ENCODE measurements at places on chromosomes 12 and 14.

DNA sequence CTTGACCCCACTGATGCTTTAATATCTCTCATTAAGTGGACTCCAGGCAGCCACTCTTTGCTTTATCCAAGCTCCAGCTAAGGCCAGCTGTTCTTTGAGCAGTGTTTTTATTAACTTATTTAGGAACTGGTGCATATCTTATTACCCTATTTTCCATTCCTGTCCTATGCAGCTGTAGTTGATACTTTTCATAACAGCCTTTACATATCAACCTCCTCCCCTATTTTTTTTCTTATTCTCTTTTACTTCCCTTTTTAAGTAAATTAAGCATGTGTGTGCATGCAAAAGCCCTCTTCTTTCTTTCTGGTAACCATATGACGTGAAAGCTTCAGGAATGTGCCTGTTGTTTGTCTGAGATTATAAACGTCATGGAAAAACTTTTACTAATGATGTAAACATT lies 121.2 kb downstream of the PTPRQ start:
- peak; percentile 71 for DNase-seq

GRCh38 chr14:104319491-104320241 lies 181.3 kb downstream of the KIF26A start:
- no peak for DNase-seq

- no peak for DNase-seq
These were observed 138.5 kb downstream of the FUT8 start for GRCh38 chr14:65550779-65551643.

DNA sequence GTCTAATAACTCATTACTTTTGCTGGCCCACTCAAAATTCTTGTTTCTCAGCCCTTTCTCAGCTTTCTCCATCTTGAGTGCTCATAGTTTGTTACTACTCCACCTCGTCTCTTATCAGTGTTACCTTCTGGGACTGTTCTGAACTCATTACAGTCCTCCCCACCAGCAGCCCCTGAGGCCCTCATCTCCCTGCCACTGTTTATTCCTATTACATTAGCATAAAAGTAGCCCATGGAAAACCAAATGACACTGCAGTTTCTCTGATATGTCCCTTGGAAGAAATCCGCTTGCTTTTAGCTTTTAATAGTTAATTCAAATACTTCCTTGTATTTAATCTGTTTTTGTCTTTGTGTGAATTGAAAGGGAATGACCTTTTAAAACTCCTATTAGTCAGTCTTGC lies 7.6 kb downstream of the AKAP6 start:
- DNase-seq = no peak

- no peak for DNase-seq
These were observed 144.3 kb downstream of the MED13L start for GRCh38 chr12:116133149-116133548.

DNA sequence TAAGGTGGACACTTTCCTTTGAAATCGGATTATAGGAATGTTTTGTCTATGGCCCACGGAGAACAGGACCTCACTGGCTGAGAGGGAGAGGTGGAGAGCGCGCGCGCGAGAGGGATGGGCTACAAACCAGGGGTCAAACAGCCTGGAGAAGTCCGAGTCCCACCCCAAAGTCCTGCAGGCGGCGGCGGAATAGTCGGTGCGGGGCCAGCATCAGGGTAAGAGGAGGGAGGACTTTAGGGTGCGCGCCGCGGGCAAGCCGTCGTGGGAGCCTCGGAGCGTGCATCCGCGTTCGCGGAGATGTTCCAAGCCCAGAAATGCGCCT lies 3.3 kb upstream of the HOXC8 start:
- DNase-seq = no peak

GRCh38 chr14:102120888-102121287 lies 18.8 kb upstream of the WDR20 start:
- no peak for DNase-seq

GRCh38 chr12:124786061-124786964 lies 77.4 kb downstream of the SCARB1 start:
- no peak for DNase-seq

DNA sequence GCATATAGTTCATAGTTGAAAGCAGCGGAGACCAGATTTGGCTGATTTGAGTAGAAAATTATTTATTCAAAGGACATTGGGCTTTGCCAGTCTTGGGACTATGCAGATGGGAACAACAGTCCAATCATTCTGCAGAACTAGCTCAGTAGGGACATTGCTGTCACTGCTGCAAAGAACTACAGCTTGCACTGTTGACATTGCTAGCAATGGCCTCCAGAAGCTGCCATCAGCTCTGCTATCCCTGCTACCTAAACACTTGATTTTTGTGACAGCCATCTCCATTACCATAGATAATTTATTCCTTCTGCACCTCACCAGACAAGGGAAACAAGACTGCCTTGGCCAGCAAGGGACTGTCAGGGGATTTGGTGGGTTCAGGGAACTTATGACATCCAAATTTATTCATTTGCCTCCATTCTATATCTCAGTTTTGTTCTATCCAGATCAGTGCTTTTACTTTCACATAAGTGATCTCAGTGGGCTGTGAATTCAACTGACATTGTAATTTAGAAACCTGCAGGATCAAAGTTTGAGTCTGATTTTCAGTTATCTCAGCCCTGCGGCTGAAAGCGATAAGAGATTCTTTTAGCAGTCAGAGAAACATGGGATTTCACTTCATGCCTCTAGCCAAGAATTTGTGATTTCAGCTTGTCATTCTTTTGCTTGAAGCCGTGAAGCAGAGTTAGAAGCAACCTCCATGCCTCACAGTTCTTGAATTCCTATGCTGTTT lies 136.7 kb upstream of the FBXO33 start:
- DNase-seq = no peak

DNA sequence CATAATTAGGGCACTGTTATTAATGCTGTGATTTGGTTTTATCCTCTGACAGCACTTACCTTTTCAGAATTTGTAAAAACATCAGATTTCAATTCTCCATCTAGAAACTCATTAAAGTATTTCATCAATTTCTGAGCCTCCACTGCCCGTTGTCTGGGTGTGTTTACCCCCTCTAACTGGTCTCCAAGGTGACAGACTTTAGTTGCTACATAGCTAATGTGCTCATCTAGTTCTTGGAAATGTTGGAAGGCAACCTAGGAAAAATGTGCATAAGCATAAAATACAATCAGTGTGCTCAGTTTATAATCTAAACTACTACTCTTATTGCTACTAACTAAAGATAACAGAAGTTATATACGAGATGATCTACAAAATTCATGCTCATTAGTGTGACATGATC lies 24.6 kb downstream of the EXOC5 start:
- no peak for DNase-seq

GRCh38 chr12:6167327-6168280 lies 32.6 kb upstream of the CD9 start:
- no peak for DNase-seq

DNA sequence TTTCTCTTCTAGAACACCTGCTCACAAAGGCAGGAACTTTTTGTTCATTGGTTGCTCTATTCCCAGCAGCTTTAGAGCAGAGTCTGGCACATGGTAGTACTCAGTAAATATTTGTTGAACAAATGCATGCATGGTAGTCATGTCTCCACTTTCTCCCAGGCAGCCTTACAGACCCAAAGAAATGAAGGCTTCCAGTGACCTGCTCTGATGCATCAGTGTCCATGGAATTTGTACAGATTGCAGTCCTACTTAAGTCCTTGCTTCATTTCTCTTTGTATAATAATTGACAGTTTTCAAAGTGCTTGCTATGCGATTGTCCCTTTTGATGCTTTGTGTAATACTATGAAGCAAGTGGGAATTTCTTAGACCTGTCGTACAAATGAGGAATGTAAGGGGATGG lies 119.6 kb downstream of the DERA start:
- no peak for DNase-seq

GRCh38 chr12:100020370-100020769 lies 35.6 kb upstream of the ANKS1B start:
- DNase-seq = peak; percentile 66

- DNase-seq = peak; percentile 12
These were observed 240.6 kb downstream of the SLC25A21 start for GRCh38 chr14:36931791-36932190.

- DNase-seq = no peak
These were observed 105.1 kb downstream of the KTN1 start for GRCh38 chr14:55684956-55685584.

- DNase-seq = no peak
These were observed 55.7 kb upstream of the OVCH1 start for GRCh38 chr12:29552994-29553748.

GRCh38 chr14:56394826-56395530 lies 184.6 kb upstream of the TMEM260 start:
- DNase-seq = no peak

DNA sequence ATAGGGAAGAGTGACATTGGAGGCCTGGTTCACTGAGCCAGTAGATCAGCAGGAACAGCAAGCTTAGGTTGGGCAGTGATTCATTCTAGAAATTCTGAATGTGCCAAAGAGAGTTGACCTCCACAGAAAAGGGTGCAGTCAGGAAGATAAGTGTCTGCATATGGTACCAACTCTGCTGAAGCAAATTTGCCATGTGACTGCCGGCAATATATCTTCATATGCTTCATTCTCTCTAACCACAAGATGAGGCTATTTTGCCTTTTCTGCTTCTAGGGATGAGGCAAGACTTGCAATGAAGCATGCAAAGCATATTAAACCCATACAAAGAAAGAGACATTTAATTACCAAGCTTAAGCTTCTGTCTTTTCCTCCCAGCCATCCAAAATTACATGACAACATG lies 13.6 kb downstream of the CCDC198 start:
- DNase-seq = no peak

DNA sequence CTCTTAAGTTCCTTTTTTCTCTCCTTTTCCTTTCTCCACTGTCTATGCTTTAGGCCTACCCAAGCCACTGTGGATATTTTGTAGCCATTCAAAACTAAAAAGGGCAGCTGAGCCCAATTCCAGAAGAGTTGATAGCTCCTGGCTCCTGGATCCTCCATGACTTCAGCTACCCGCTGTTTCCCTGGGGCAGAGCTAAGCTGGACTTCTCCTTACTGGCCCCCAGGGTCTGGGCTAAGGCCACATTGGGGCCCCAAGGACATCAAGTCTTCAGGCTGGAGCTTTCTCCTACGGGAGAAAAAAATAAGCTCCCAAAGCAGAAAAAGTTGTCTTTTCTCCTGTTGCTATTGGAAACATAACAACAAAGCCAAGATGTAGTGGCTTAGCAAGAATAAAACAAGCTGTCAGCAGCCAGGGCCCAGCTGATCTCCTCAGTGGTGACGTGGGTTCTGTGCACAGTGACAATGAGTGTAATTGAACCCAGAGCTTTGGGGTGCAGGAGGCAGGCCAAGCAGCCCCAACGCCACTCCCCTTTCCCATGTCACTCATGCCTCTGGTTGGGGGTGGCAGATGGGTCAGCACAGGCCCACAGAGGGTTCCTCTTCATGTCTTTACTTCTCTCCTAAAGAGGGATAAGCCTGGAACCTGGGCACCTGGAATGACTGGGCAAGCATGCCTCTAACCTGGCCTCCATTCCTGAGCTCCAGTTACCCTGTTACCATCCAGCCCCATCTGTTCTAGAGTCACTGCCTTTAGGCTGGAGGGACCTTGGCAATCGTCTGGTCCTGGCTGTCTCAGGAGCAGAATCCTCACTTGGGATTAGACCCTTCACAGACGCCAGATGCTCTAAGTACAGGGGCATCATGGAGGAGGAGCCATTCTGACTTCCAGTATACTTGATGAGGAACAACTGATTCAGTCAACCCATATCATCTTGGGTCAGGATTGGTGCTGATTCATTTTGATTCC lies 171.2 kb downstream of the ZFP36L1 start:
- peak; percentile 99 for DNase-seq

DNA sequence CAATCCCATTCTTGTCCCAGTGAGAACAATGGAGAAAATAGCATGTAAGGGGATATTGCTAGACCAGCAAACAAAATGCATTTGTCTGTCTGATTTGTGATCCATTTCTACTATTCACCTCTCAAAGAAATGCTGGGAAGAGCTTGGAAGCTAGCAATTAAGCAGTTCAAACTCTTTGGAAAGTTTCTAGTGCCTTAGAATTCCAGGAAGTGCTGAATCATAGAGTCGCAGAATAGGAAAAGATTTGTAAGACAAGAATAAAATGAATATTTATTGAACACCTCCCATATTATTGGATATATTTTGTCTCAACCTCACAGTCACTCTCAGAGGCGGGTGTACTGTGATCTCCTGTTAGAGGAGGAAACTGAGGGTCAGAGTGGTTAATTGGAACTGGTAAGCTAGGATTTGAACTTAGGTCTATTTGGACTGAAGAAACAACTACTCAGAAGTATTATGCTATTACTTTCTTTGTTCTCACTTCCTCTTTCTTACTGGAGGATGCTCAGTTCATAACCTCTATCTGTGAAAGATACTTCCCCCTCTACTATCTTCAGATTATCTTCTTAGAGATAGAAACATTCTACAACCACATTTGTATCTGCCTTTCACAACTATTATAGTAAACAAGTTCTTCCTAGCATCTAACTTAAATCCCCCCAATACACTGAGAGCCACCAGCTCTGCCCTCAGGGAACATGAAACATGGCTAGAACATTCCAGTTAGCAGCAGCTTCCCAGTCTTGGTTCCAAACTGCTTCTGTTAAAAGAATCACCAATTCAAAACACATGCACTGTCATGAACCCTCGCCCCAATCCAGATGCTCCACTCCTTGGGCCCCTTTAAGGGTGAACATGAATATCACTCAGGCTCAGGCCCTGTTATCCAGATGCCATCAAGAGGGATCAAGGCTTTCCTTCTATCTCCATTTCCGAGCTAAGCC lies 64.2 kb downstream of the DRAM1 start:
- DNase-seq = no peak

DNA sequence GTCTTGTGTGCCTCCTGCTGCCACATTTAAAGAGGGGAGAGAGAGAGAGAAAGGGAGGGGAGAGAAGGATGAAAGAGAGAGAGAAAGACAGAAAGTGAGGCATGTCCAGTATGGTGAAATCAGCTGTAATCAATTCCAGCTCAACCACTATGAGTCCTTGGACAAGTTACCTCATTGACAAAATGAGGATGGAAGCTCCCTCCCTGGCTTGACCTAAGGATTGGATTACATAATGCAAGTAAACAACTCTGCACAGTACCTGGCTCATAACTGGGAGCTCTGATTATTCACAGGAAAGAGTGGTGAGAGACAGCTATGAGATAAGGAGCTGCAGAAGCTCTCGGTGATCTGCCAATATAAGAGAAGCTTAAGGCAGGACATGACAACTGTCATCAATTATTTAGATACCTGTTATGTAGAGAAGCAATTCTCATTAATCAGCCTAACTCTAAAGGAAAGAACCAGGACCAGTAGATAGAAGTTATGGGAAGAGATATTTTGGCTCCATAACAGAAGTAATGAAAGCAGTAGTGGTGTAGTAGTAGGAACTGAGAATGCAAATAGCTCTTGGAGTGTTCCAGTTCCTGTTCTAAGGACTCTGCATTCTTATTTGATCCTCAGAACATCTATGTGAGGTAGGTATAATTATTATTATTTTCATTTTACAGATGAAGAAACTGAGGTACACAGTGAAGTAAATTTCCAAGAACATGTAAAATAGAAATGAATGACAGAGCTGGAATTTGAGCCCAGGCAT lies 791.6 kb downstream of the DIO2 start:
- no peak for DNase-seq

- DNase-seq = no peak
These were observed 271.2 kb upstream of the NAV3 start for GRCh38 chr12:77559400-77560074.

GRCh38 chr12:47385653-47386052 lies 305.9 kb upstream of the AMIGO2 start:
- no peak for DNase-seq
